Activated CD4-positive, alpha-beta T cell treated with anti-CD3 and anti-CD28 coated beads, Interleukin-2, amount 50 U/mL, for 24 hours (primary cell): ENCODE measurements at places on chromosomes 13 and 19.

- DNase-seq: no peak
These were observed 166.1 kb downstream of the ITGBL1 start for GRCh38 chr13:101618440-101619187.

DNA sequence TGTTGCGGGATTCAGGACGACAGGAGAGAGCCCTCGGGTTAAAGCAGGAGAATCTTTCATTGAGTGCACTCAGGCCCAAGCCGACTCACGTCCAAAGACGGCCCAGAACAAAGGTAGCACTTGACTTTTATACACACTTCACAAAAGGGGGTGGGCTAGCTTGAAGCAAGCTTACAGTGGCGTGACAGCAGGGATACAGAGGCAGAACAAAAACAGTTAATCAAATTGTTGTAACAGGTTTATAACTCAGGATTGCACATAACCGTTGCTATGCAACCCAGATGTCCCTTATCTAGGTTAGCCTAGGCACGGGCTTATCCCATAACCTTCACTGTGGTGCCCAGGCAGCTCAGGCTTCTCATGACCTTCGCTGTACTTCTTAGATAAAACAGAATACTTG, 2.0 kb downstream of the MED25 start:
- DNase-seq: no peak

DNA sequence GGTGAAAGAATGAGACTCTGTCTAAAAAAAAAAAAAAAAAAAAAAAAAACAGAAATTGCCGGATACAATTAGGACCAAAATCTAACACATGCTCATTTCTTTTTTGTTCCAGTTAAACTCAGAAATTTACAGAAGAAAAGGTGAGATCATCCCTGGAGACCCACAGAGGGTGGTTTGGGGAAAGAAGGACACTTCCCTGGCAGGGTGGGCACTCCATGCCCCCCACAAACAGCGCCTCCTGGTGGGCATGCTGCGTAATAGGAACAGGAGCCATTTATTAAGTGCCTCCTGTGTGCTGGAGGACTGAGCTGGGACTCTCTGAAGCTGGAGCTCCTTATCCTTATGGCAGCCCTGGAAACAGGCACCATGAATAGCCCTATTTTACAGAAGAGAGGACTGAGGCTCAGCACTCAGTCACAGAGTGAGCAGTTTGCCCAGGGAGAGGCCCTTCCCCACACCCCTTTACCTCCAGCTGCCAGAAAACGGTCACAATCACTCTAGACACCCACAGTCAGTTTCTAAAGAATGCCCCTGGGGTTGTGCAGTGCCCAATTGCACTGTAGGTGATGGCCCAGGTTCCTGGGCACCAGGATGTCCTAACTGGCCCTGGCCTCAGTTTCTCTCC, 10.1 kb downstream of the C19orf38 start:
- DNase-seq: no peak

DNA sequence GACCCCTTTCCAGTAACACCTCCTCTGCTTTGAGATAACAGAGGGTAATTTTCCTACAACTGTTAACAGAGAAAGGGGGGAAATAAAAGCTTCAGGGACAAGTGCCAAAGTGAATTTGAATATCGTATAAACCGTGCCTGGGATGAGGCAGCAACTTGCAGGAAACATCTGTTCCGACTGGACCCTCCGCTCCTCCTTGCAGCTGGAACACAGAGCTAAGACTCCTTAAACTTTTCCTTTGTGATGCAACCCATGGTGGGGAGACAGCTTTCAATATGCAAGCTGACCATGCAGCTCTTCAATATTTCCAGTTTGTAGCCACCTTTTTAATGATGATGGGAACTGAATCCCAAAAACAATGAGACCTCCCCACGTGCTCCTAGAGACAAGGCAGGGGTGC, 432.6 kb downstream of the ZNF536 start:
- DNase-seq: no peak

GRCh38 chr13:95642028-95642621, 2.4 kb downstream of the DZIP1 start:
- DNase-seq: no peak

- no peak for DNase-seq
These were observed at the start of gene PRODH2 for GRCh38 chr19:35812220-35813042. Gene PRODH2 (minus strand): TSS chr19:35812845. CDS start chr19:35812805, 40 bp downstream.

DNA sequence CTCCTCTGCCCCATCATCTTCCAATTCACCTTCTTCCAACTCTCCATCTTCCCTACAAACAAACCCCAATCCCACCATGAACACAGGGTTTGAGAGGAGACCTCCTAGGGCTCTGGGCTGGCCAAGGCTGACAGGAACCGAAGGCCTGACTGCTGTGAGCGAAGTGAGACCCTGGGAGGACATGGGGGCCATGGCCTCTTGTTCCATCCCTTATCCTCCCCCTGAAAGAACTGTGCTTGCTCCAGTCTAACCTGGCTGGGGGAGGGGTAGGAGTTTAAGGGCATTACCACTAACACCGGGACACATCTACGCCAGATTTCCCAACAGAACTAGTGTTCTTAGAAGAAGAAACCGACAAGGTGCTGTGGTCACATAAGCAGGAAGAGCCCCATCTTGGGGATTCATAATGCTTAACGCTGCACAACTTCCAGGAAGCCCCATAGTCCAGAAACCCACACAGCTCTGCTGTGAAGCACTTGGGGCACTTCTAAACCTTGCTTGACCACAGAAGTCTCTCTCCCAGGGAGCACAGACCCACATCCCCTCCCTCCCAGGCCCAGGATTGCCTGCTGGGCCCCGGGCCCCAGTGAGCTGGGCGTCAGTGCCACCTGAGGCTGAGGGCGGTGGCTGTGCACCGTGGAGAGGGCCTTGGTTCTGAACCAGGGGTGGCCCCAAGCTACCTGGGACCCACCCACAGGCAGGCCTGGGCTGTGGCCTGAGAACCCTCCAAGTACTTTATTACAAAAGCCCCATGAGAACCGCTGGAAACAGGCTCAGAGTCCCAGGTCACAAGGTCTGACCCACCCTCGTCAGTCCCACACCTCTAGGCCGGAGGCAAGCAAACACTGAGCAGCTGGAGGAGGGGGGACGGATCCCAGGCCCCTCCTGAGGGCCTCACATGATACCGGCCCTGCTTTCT, 18.8 kb downstream of the ZC3H4 start:
- DNase-seq: no peak

GRCh38 chr19:39171479-39172465, 25.0 kb upstream of the NCCRP1 start:
- no peak for DNase-seq

- DNase-seq: no peak
These were observed 591 bp downstream of the DEDD2 start for GRCh38 chr19:42216653-42217519.

DNA sequence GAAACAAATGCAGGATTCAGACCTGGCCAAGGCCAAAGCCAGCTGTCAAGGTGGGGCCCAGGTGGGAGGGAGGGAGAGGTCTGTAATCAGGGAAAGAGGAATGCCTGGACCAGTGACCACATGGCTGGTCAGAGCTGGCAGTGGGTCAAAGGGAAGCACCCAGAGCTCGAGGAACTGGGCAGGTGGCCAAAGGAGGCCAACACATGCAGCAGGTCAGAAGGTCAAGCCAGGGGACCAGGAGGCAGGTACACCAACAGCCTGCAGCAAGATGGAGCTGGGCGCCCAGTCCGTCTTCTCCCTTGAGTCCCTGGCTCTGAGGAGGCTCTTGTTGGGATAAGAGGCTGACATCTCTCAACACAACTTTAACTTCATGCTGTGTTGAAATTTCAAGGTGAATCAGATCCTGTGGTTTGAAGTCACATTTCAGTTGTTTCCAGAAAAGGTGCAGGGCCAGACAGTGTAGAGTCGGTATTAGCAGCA, 17.1 kb downstream of the GPATCH1 start:
- DNase-seq: no peak

DNA sequence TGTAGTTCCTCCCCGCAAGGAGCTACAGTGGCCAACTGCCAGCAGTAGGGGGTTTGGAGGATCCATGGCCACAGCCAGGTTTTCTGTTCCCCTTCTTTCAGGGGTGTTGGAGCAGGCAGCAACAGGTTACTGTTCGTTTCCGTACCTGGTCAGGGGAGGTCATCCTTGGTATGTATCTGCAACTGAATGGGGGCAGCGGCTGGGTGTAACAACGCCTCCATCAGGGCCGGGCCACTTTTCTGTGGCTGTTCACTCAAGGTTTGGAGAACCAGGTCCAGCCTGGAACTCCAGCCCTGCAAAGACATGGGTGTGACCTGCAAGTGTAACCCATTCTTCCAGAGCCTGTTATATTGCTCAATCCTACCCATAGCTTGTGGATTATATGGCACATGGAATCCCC, 732.3 kb upstream of the MIR17HG start:
- no peak for DNase-seq

- no peak for DNase-seq
These were observed 9.8 kb upstream of the CLN5 start for GRCh38 chr13:76982061-76982460.

DNA sequence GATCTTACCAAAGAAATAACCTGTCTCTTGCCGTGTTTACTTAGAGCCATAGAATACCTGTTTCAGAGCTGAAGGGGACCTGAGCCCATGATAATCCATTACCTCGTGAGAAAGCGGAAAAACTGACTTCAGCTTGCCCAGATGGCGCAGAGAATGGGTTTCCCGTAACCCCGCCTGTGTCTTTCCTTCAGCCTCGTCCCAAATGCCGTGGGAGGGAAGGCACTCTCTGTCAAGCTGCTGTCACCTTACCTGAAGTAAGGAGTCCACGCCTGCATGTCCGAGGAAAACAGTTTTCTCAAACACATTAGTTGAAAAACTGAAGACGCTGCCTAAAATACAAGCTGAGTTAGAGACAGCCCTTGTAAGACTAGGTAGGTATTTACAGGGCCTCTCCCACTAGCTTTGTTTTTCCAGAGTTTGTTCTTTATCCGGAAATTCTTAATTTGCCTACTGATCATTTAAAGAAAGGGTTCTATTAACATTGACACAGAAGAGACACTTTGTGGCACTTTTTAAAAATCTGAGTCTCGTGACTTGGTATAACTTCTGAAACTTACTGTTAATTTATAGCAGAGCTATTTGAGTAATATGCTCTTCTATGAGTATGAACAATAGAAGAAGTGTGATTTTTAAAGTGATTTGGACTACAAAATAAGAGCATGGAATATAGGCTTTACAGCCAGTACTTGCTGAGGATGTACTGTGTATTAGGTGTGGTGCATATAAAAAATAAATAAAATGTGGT, 1.3 kb upstream of the INTS6 start:
- peak; percentile 27 for DNase-seq

- DNase-seq: no peak
These were observed 5.2 kb downstream of the PLEKHJ1 start for GRCh38 chr19:2230807-2231533.

DNA sequence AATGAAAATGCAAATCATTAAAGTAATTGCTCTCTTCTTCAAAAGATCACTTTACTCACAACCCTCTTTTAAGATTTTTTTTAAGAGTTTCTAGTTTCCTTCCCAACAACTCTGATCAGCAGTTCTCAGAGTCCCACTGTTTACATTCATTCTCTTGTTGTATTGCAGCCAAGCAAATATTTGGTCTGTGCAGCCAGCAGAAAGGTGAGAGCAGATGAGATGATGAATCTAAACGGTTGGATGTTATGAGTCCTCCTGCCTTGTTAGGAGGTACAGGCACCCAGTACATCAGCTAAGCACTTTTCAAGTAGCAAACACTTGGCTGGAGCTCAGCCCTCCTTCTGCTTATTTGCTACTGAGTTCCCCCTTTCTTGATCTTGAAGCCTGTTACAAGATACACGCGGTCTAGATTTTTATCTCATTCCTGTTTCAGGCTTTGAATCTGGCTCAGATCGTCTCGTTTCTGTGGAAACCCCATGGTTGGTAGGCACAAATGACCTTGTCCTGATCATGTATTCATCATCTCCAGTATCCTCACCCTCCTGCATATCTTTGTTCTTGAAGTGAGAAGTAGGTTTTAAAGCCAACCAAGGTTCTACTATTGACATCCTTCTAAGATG, 300.7 kb downstream of the DCT start:
- DNase-seq: no peak

DNA sequence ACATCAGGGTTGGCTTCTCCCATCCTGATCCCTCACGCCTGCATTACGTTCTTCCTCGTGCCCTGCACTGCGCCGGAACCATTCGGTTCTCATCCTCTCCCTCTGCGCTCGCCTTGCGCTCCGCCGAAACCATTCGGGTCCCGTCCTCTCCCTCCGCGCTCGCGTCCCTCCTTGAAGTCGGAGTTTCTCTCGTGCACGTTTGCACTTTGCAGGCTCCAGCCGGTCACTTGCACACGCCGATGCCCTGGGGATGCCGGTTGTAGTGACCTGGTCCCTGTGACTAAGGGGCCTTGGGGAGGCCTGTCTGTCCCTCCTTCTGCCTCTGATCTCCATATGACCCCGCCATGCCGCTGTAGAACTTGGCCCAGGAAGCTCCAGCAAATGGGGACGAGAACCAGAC, 265.8 kb downstream of the TEX29 start:
- DNase-seq: no peak

- DNase-seq: no peak
These were observed 2.2 kb upstream of the COLGALT1 start for GRCh38 chr19:17553256-17553655.
